ENCODE measurements at places on chromosomes 5 and 9. TPM values are rescaled to one million over a fixed set of nuclear protein-coding genes. Genes with fewer than 3 reads are reported as not detected.

The SPATA31C1 gene
- total RNA-seq = not detected

DNA sequence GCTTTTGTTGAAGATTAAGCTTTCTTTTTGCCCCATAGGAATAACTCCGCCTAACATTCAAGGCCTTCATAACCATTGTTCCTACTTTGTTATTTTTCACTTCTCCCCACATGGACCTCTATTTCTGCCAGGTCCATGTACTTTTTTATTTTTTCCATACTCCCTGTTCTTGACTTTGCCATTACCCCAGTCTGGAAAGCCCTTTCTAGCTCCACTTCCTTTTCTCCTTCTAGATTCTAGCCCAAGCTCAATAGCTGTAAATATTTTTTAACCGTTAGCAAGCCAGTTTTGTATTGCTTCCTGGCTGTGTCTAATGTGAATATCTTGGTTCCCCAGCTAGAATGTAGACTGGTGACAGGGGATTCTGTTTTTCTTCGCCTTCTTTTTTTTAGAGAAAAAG is 26.1 kb downstream of the NCBP1 start:
- DNase-seq = no peak
- H3K27me3 ChIP-seq = no peaks in the 10 kb centered on the region
- no peaks in the 10 kb centered on the region for H3K4me1 ChIP-seq
- no peak overlapping the region for H3K27ac ChIP-seq

GRCh38 chr5:72452515-72453245 is 54.5 kb downstream of the ZNF366 start:
- no peaks in the 10 kb centered on the region for H3K36me3 ChIP-seq
- DNase-seq = no peak
- H3K4me3 ChIP-seq = no peak overlapping the region
- no peaks in the 10 kb centered on the region for H3K4me1 ChIP-seq
- no peak overlapping the region for H3K27ac ChIP-seq

The ARPC5L gene
- 36.6 TPM for total RNA-seq

- H3K27me3 ChIP-seq = peaks cover 38% of the 10 kb centered on the region
- H3K4me3 ChIP-seq = no peak overlapping the region
- H3K4me1 ChIP-seq = peaks cover 10% of the 10 kb centered on the region
- no peak for DNase-seq
These were observed 160.6 kb upstream of the SHB start for GRCh38 chr9:38229504-38230155.

The KIF27 gene
- total RNA-seq = 24.6 TPM

GRCh38 chr9:75071530-75072122 is 16.3 kb downstream of the NMRK1 start:
- H3K27ac ChIP-seq = no peak overlapping the region
- H3K4me1 ChIP-seq = no peaks in the 10 kb centered on the region
- no peak overlapping the region for H3K4me3 ChIP-seq
- no peak for DNase-seq
- no peaks in the 10 kb centered on the region for H3K36me3 ChIP-seq

The FAM78A gene
- 2.0 TPM for total RNA-seq

- no peak overlapping the region for H3K27ac ChIP-seq
- H3K4me3 ChIP-seq = no peak overlapping the region
- H3K36me3 ChIP-seq = no peaks in the 10 kb centered on the region
These were observed 23.4 kb upstream of the MACROH2A1 start for GRCh38 chr5:135422419-135422818.

- peaks cover 34% of the 10 kb centered on the region for H3K4me1 ChIP-seq
- no peaks in the 10 kb centered on the region for H3K27me3 ChIP-seq
- peak; percentile 57 for DNase-seq
- H3K4me3 ChIP-seq = no peak overlapping the region
These were observed 110.4 kb upstream of the NR5A1 start for GRCh38 chr9:124617477-124618141.

DNA sequence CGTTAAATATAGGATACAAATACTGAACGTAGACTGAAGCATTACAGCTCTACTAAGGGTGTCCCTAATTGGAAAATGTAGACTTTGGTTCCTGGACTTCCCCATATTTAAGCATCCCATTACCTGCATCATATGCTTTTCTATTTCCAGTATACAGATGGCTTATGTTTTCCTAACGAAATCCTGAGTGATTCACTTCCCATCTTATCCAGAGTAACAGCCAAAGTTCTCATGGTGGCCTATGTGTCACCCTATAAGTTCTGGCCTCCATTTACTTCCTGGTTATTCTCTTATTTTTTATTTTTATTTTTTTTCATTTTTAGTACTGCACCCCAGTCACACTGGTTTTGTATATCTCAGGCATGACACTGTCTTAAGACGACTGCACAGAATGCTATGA is 552.3 kb downstream of the PRDM9 start:
- no peak overlapping the region for H3K4me3 ChIP-seq
- no peak for DNase-seq
- H3K36me3 ChIP-seq = no peaks in the 10 kb centered on the region

GRCh38 chr9:78668148-78668832 is 371.4 kb downstream of the PSAT1 start:
- no peak overlapping the region for H3K27ac ChIP-seq
- no peak overlapping the region for H3K4me3 ChIP-seq
- no peak for DNase-seq
- H3K4me1 ChIP-seq = peaks cover 12% of the 10 kb centered on the region
- no peaks in the 10 kb centered on the region for H3K36me3 ChIP-seq
- H3K27me3 ChIP-seq = peaks cover under 1% of the 10 kb centered on the region

- no peaks in the 10 kb centered on the region for H3K36me3 ChIP-seq
These were observed 47.8 kb upstream of the CTXN3 start for GRCh38 chr5:127601111-127601510.

GRCh38 chr5:96601200-96601599 is 61.0 kb upstream of the CAST start:
- H3K36me3 ChIP-seq = no peaks in the 10 kb centered on the region
- peaks cover 4% of the 10 kb centered on the region for H3K27me3 ChIP-seq

- no peaks in the 10 kb centered on the region for H3K36me3 ChIP-seq
- no peaks in the 10 kb centered on the region for H3K4me1 ChIP-seq
- no peak overlapping the region for H3K4me3 ChIP-seq
- DNase-seq = no peak
These were observed 31.2 kb upstream of the RNU6ATAC start for GRCh38 chr9:134195558-134195957.

The PROB1 gene
- total RNA-seq = 2.2 TPM

The CDH9 gene
- not detected for total RNA-seq

GRCh38 chr5:7395947-7396712 is at the start of gene ADCY2:
TSS of gene ADCY2 (plus strand) at chr5:7396138. CDS start at chr5:7396297, 159 bp downstream.
- H3K36me3 ChIP-seq = no peaks in the 10 kb centered on the region
- H3K4me1 ChIP-seq = peaks cover 21% of the 10 kb centered on the region
- H3K4me3 ChIP-seq = peak within 1 kb of the TSS; percentile 71
- peak; percentile 22 for DNase-seq

GRCh38 chr9:18726546-18726945 is 252.6 kb downstream of the ADAMTSL1 start:
- H3K27me3 ChIP-seq = peaks cover 6% of the 10 kb centered on the region
- H3K4me3 ChIP-seq = no peak overlapping the region
- no peak for DNase-seq
- no peaks in the 10 kb centered on the region for H3K36me3 ChIP-seq

DNA sequence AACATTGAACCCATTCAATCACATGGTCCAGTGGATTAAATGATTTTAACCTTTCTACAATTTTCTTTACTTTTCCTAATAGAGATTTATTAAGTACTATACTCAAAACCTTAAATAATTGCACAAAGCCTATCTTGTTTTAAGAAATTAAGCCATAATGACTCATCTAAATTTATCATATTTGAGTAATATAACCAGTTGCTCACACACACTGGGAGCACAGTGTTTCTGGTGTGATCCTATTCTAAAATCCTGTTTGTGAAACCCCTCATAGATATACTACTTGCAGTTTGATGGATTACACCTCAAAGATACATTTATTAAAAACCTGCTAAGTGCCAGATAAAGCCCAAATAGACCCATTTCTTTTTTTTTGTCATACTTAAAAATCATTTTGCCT is 668.3 kb upstream of the CDH18 start:
- H3K36me3 ChIP-seq = no peaks in the 10 kb centered on the region
- H3K4me3 ChIP-seq = no peak overlapping the region
- no peak overlapping the region for H3K27ac ChIP-seq
- no peaks in the 10 kb centered on the region for H3K27me3 ChIP-seq
- DNase-seq = no peak

- H3K27ac ChIP-seq = no peak overlapping the region
- H3K36me3 ChIP-seq = no peaks in the 10 kb centered on the region
- DNase-seq = no peak
- H3K27me3 ChIP-seq = no peaks in the 10 kb centered on the region
These were observed 10.3 kb upstream of the NME5 start for GRCh38 chr5:138149530-138149929.

DNA sequence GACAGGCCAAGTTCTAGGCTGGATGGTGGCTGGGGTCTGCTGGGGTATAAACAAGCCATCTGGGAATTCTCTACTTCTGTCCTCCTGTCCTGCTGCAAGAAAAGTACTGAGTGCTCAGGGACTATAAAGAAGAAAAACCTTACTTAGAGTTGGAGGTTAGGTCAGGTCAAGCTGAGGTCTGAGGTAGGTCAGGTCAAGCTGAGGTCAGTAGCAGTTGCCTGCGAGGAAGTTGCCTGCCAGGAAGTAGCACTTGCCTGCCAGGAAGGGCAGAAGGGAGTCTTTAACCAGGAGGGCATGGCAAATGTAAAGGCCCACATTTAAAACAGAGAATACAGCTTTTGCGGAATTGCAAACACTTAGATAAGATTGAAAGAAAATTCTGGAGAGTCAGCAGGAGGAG is 51.3 kb upstream of the PRLR start:
- H3K27me3 ChIP-seq = no peaks in the 10 kb centered on the region
- no peaks in the 10 kb centered on the region for H3K36me3 ChIP-seq
- H3K4me1 ChIP-seq = peaks cover 2% of the 10 kb centered on the region
- H3K4me3 ChIP-seq = no peak overlapping the region

- H3K27ac ChIP-seq = no peak overlapping the region
- H3K36me3 ChIP-seq = no peaks in the 10 kb centered on the region
- no peak overlapping the region for H3K4me3 ChIP-seq
These were observed 107.8 kb downstream of the GAS1 start for GRCh38 chr9:86839522-86839921.

DNA sequence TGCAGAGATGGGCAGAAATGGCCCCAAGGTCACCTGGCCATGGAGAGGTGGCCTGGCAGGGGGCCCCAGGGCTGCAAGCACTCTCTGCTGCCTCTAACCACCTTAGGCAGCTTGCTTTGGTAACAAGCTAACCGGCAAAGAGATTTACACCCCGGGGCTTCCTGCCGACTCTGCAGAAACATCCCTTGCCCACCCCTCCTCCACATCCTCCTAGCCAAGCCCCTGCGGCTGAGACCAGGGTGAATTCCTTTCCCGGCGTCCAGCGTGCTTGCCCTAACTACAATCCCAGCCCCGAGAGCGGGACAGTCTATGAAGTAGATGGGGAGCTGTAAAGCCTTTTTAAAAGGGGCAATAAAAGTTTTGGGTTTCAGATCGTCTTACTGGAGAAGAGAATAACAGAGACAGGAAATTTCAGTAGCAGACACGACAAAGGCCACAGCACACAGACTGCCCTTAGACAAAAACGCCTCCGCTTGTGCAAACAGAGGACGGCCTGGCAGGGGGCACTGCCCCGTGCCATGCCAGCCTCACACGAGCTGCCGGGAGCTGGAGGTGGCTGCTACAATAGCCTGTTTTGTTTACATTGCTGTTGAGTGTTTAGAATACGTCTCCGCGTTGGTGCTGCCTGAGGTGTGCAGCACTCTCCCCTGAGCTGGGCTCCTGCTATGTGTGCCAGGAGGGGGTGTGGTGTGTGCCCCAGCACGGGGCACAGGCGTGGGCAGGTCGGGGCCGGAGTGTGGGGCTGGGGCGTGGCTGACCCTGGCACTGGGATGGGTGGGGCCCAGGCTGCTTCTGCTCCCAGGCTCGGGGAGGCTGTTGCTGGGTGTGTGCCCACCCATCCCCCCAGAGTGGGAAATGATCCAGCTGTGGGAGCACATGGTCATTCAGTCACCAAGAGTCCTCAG is 15.3 kb downstream of the MYMK start:
- H3K27ac ChIP-seq = peak overlapping the region; percentile 16
- H3K27me3 ChIP-seq = peaks cover 13% of the 10 kb centered on the region
- no peak overlapping the region for H3K4me3 ChIP-seq

The PCDHB14 gene
- total RNA-seq = 7.9 TPM

DNA sequence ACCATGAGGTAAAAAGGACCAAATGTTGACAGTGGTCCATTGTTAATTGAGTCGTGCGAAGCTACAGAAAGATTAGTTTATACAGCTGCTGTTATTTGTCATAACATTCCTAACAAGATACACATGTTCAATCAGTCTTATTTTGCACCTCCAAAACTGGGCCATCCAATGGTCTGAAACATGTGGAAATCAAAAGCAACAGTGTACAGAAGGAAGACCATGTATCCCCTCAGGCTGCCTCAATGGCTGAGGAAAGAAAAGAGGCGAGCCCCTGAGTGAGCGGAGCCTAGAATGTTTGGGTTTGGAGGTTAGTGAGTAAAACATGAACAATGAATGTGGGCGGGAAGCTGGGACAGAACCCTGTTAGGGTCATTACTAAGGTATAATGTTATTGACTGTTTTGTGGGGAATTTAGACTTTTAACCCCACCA is 35.6 kb downstream of the NFIB start:
- no peak for DNase-seq
- H3K36me3 ChIP-seq = no peaks in the 10 kb centered on the region
- no peak overlapping the region for H3K4me3 ChIP-seq
- H3K27me3 ChIP-seq = no peaks in the 10 kb centered on the region

GRCh38 chr9:116647515-116647809 is 39.6 kb upstream of the TRIM32 start:
- DNase-seq = no peak
- H3K4me3 ChIP-seq = no peak overlapping the region
- H3K27ac ChIP-seq = no peak overlapping the region
- no peaks in the 10 kb centered on the region for H3K36me3 ChIP-seq
- H3K27me3 ChIP-seq = no peaks in the 10 kb centered on the region
- no peaks in the 10 kb centered on the region for H3K4me1 ChIP-seq

The PTGER4 gene
- total RNA-seq = 5.6 TPM

The ANKRD20A1 gene
- 1.6 TPM for total RNA-seq

DNA sequence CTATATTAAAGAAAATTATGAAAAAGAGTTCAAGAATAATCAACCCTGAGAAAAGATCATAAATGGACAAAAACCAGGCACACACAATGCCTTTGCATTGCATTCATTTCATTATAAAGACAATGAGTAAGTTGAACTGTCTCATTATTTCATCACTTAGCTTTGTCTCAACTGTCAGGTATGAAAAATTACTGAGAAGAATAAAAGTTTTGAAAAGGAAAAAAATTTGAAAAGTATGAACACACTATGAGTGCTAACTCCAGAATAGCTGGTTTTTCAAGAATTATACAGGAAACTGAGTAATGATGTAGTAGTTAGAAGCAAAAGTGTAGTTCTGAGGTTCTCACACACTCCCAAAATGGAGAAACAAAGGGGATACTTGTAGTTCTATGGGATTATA is 16.3 kb upstream of the ANXA1 start:
- no peak overlapping the region for H3K4me3 ChIP-seq
- peaks cover 70% of the 10 kb centered on the region for H3K27me3 ChIP-seq
- no peaks in the 10 kb centered on the region for H3K36me3 ChIP-seq
- no peak for DNase-seq

DNA sequence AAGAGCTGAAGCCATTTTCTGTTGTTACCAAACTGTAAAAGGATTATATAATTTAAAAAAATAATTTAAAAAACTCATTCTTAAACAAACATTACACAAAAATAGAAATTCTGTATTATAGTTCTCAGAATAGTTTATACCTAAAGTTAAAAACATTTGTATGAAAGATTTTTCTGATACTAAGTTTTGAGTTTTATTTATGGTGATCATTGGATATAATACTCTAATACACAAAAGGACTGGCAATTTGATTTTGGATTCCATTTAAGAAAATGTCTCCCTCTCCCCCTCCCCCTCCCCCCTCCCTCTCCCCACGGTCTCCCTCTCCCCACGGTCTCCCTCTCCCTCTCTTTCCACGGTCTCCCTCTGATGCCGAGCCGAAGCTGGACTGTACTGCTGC is 37.7 kb upstream of the PDCL start:
- no peak overlapping the region for H3K27ac ChIP-seq
- H3K4me3 ChIP-seq = no peak overlapping the region
- H3K4me1 ChIP-seq = no peaks in the 10 kb centered on the region
- peaks cover 50% of the 10 kb centered on the region for H3K36me3 ChIP-seq
